Stomach (tissue), 19 donors: ENCODE measurements at places on chromosomes 7 and 10. TPM values are rescaled to one million over a fixed set of nuclear protein-coding genes. Genes with fewer than 3 reads are reported as not detected.

The VWA2 gene
- 2.3 TPM for total RNA-seq

The EGFR gene
- 35.2 TPM for total RNA-seq

The HTR5A gene
- not detected for total RNA-seq

The SFTPD gene
- not detected for total RNA-seq

The NCF1 gene
- total RNA-seq, result 97.4 TPM

The VAX1 gene
- total RNA-seq, result not detected

The FGL2 gene
- 179 TPM for total RNA-seq

The MRPL43 gene
- 243 TPM for total RNA-seq

The NRF1 gene
- total RNA-seq, result 18.9 TPM

The ZFAND4 gene
- total RNA-seq, result 7.6 TPM

The CALML5 gene
- total RNA-seq, result not detected

The BTBD16 gene
- total RNA-seq, result not detected

The SPDYE11 gene
- not detected for total RNA-seq

The AFAP1L2 gene
- 20.9 TPM for total RNA-seq

The NKX6-2 gene
- 11.1 TPM for total RNA-seq

The NEUROD6 gene
- total RNA-seq, result not detected

The RP9 gene
- not detected for total RNA-seq

The SEMA3D gene
- 20.9 TPM for total RNA-seq

The PTEN gene
- 374 TPM for total RNA-seq

The AGAP9 gene
- 11.2 TPM for total RNA-seq

The CH25H gene
- 1.7 TPM for total RNA-seq

The PRSS1 gene
- total RNA-seq, result not detected

The ZNF138 gene
- total RNA-seq, result 18.0 TPM

The MMD2 gene
- total RNA-seq, result not detected

The TMEM236 gene
- total RNA-seq, result 9.6 TPM

The PRSS2 gene
- 1.3 TPM for total RNA-seq

The SPDYE5 gene
- total RNA-seq, result not detected

The CPN1 gene
- not detected for total RNA-seq

The RSPH10B gene
- not detected for total RNA-seq

The DNAJC1 gene
- 47.9 TPM for total RNA-seq

The TAS2R41 gene
- total RNA-seq, result not detected

The TNPO3 gene
- 20.4 TPM for total RNA-seq

The GHRHR gene
- total RNA-seq, result not detected

The PKD2L1 gene
- total RNA-seq, result not detected

The HOXA3 gene
- total RNA-seq, result 8.1 TPM

The AKR1C8 gene
- total RNA-seq, result not detected

The LRMDA gene
- 6.5 TPM for total RNA-seq

The PLPP4 gene
- not detected for total RNA-seq

The ANKRD61 gene
- 4.1 TPM for total RNA-seq

The CCDC136 gene
- 6.2 TPM for total RNA-seq

The AZGP1 gene
- not detected for total RNA-seq

The PDE1C gene
- total RNA-seq, result 54.2 TPM

The TMEM26 gene
- total RNA-seq, result 1.0 TPM
